ENCODE measurements at places on chromosomes 4 and X.

GRCh38 chrX:153475751-153476281, 5.4 kb upstream of the HAUS7 start:
- no peak for DNase-seq

GRCh38 chrX:151902813-151903591, 9.7 kb upstream of the MAGEA4 start:
- DNase-seq, result no peak

DNA sequence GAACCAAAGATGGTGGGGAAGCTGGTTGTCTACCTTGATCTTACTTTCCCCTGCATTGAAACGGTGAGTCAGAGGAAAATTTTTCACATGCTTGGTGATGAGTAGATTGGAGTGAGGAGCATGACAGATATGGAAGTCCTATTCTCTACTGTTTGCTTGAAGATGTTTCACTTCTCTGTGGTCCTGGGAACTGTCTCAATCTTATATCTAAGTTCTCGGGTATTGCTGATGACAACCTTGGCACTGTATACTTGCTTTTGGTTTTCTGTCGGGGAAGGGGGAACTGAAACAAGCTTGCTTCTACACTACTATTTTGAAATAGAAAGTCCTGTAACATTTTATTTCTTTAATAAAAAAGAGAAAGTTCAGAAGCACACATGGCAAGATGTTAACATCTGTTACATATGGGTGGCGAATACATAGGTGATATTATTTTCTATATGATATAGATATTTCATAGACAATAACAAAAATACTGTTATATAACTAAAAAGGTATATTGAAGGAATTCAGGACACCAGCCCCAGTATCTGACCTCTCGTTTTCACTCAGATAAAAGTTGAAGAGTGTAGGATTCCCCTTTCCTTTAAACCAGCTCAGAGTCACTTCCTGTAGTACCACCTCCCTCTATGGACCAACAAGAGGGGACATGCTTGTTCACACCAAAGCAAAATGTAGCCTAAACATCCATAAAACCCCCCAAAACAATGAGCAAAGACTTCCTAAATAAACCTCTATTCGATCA, 88.8 kb downstream of the FMR1NB start:
- no peak for DNase-seq

GRCh38 chr4:151599863-151600262, 160.9 kb downstream of the GATB start:
- DNase-seq, result no peak

- no peak for DNase-seq
Observed at GRCh38 chr4:45663628-45664081, 460.2 kb downstream of the GABRG1 start.

DNA sequence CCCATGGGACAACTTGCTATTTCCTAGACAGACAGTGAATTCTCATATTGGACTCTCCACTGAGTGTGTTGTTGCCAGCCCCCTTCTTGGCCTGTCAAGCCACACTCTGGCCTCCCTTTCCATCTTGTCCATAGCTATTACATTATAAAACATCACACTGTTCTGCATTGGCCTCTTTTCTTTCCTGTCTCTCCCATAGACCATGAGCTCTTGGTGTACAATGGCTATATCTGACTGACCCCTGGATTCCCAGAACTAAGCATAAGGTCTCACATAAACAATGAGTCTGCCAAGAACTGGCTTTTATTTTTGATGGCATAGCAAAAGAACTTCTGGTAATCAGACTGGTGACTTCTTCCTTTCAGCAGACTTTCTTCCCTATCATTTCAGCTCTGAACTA, 23.8 kb downstream of the STARD8 start:
- DNase-seq, result no peak

DNA sequence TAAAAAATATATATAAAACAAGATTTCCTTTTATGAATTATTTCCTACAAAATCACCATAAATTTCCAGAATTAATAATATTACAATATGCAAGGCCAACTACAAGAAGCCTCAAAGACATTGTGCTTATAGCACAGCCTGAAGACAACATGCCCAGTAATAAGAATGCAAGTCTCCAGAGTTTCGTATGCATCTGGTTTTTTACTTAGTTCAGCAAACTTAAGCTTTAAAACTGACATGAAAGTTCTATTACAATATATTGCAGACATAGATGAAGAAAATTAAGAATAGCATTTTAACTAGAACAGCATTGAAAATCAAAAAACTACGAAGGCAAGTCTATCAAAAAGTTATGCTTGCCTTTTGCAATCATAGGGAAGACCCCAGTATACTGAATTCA, 107.6 kb downstream of the PRDM5 start:
- DNase-seq, result no peak

- no peak for DNase-seq
Observed at GRCh38 chr4:147578593-147578992, 38.6 kb upstream of the TMEM184C start.

DNA sequence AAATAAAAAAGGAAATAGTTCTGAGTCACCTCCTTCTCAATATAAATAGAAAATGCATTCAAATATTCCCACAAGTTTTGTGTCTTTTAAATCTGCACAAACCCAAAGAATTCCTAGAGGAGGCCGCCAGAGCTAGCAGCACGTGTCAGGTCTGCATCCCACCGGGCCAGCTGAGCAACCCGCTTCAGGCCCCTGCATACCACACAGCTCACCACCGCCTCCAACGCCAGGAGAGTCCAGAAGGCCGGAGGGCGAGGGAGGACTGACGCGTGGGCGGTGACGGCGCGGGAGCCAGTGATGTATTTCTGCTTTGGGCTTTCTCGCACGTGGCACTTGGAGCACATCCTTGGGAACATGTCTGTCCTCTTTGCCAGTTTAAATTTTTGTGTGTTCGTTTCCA, 61.9 kb upstream of the CLDN34 start:
- DNase-seq, result no peak

GRCh38 chr4:141207961-141208360, 12.7 kb upstream of the ZNF330 start:
- no peak for DNase-seq

DNA sequence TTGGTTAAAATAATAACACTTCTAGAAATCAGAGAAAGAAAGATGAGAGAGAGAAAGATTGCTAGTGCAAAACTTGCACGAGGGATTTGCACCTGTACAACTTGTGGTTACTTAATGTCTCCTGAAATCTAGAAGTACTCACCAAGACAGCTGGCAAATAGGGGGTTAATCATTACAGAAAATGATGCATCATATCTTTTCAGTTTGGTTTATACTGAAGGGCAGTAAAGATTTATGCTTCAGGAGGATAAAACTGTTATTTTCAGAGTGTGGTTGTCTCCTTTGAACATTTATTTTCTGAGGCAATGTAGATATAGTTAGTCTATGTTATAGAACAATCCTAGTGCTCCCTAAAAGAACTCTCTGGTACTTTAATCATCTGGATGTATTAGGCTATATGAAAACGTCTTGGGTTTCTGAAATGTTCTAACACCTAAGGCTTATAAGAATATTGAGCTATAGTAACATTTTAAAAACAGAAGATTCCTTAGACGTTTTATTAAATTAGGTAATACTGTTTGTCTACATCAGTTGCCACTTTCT, 13.3 kb downstream of the ATOH1 start:
- no peak for DNase-seq

DNA sequence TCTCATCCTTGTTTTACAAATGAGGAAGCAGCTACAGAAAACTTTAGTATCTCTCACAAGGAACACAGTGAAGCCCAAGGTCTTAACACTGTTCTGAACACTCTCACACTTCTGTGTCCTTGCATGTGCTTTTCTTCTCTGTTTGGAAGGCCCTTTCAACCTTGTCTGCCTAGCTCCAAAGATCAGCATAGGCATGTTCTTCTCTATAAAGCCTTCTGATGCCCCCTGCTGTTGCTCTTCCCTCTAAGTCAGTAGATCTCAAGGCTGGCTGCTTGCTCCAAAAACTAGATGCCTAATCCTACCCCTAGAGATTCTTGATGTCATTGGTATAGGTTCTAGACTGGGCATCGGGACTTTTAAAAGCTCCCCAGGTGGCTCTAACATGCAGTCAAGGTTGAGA, 5.9 kb downstream of the APOO start:
- DNase-seq, result peak; percentile 47

DNA sequence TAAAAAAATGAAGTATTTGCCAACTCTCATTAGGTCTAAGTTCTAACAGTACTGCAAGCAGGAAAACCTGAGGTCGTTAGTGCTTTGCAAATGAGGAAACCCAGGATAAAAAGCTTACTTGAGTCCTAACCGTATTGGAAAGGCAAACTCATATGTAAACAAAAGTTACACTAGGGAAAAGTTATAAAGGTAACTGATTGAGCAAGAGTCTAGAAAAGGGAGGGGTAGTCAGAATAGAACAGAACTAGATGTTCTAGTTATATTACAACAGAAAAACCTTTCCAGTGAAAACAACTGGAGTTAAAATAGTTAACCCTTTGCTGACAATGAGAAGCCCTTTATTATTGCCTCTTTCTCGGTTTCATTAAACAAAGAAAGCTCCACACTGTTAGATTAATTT, 66.4 kb upstream of the MAOA start:
- no peak for DNase-seq

DNA sequence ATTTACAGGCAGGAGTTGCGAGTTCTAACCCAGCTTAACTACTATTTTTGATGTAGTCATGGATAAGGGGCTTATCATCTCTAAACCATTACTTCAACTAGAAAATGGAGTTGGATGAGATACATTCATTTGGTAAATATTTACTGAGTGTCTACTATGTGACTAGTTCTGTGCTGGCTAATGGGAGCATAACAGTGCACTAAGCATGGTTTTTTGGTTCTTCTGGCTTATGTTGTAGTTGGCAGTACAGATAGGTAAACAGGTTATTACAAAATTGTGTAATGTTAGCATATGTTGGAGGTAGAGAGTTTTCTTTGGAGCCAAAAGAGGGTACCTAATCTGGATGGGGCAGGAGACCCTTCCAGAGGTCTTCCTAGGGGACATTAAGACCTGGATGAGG, 25.8 kb upstream of the PI4K2B start:
- DNase-seq, result no peak

DNA sequence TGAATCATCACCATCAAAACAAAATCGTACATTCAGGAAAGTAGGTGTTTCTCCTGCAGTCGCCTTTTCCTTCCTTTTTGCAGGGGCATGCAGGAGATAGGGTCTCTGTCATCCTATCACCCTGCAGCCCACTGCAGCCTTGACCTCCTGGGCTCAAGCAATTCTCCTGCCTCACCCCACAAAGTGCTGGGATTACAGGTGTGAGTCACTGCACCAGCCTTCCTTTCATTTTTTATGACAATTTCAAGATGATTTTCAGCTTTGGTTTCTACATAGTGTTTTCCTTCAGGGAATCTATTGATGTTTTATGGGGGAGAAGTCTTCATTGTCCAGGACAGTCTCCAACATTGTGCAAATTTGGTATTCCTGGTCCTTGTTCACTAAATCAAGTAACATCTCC, 71.7 kb downstream of the USP38 start:
- no peak for DNase-seq

- DNase-seq, result no peak
Observed at GRCh38 chr4:141724646-141725045, 88.3 kb downstream of the IL15 start.

DNA sequence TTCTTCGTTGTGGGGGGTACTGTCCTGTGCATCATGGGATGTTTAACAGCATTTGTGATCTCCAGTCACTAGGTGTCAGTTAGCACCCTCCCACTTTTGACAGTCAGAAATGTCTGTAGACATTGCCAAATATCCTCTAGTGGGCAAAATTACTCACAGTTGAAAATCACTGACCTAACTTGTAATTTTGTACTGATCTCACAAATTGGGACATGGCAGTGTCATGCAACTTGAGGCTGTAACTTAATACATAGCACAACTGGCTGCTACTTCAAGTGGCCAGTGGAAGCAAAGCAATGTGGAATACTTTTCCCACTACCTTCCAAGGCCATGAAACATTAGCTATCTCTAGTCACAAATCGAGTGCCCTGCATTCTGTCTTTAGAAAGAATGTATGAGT, 23.2 kb upstream of the TSPAN7 start:
- DNase-seq, result no peak

DNA sequence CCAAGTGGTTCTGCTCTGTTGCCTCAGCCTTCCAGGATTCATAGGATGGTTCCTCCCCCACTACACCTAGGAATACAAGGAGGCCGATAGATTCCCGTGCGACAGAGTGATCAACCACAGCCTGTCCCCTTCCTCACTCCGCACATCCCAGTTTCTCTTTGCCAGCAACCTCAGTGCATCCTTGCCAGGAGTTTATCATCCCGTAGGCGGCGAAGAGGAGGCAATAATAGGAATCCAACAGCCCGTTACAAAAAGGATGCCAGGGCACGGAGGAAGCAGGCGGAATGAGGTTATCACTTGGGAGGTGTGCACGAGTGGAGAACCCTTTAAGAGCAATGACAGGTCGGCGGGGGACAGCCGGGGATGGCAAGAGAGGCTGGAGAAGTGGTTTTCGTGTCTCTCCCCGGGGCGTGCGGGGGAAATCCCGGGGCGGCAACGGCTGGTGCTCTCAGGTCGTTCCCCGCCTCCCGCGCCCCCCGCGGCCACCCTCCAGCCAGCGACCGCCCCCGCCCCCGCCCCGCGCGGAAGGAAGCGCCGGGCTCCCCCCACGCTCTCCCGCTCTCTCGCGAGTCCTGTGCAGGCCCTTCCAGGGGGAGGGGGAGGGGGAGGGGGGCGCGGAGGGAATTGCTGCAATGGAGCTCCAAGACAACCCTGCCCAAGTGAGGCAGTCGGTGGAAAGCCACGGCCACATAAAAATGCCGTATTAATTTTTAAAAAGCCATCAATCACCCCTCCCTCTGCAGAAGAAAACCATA, 1.6 kb downstream of the PPP3CA start:
- peak; percentile 36 for DNase-seq
